ENCODE measurements at places on chromosomes 7 and 10.

GRCh38 chr7:148060724-148061123, 529.8 kb upstream of the C7orf33 start:
- DNase-seq, result no peak

GRCh38 chr10:69272624-69273023, 5.7 kb upstream of the HK1 start:
- no peak for DNase-seq

- DNase-seq, result no peak
These were observed 1.8 kb downstream of the SEPTIN7 start for GRCh38 chr7:35802649-35803048.

- DNase-seq, result no peak
These were observed 51.9 kb downstream of the ZNF365 start for GRCh38 chr10:62426086-62426485.

GRCh38 chr7:21547501-21547900, 4.7 kb downstream of the DNAH11 start:
- no peak for DNase-seq

GRCh38 chr10:103929381-103929921, 11.5 kb upstream of the STN1 start:
- DNase-seq, result no peak

DNA sequence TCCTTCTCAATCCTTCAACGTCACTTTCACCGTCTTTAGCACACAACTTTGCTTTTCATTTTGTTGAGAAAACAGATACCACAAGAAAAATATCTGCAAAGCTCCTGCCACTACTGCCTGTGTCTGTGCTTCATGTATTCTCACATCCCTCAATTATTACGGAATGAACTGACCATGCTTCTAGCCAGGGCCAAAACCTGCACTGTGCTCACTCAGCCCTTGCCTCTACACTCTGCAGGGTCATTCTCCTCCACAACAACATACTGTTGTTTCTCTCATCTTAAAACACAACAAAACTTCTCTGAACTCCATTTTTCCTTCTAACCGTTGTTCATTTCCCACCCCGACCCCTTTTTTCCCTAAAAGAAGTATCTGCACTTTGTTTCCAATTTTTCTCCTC, 29.5 kb downstream of the BMPR1A start:
- DNase-seq, result no peak

GRCh38 chr10:71239946-71240795, 27.8 kb downstream of the UNC5B start:
- no peak for DNase-seq

GRCh38 chr10:8402576-8402975, 348.1 kb downstream of the GATA3 start:
- no peak for DNase-seq

GRCh38 chr10:92420546-92421275, 129.7 kb downstream of the MARCHF5 start:
- DNase-seq, result no peak

DNA sequence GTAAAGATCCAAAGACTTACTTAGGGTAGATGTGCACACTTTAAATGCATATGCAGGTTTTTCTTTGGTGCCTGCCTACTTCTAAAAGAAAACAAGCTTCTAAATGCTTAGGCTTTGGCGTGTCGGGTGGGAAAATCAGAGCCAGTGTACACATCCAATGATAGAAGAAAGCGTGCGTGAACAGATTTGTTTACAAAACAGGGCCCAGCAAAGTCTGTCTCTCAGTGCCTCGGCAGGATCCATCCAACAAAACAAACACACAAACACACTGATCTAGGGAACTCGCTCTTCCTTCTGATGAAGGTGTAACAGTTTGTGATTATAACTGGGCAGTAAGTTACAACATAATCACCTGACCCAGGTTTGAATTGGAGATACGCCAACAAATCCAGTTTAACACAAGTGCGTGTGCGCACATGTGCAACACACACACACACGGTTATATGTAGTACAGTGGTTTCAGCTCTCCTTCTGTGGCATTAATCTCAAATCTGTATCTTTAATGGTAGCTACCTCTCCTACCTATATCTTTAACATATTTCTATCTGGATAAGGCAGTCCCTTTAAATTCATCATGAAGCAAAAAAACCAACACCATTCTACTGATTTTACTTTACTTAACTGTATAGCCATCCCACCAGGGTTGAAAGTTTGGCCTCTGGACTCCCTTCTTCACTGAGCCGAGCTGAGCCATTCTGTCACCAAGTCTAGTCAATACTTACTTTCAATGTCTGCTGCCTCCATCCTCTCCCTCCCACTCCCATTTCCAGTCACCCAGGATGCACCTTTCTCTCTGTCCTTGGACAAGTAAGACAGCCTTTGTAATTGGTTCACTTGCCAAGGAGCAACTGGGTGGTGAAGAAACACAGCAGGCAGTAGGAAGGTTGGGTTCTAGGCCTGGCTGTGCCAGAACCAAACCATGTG, 184.4 kb upstream of the KLF14 start:
- no peak for DNase-seq

GRCh38 chr7:113086431-113086888, at the start of gene GPR85:
GPR85 (minus strand) TSS chr7:113086827; CDS start chr7:113084721, 2,106 bp downstream.
- DNase-seq, result no peak

DNA sequence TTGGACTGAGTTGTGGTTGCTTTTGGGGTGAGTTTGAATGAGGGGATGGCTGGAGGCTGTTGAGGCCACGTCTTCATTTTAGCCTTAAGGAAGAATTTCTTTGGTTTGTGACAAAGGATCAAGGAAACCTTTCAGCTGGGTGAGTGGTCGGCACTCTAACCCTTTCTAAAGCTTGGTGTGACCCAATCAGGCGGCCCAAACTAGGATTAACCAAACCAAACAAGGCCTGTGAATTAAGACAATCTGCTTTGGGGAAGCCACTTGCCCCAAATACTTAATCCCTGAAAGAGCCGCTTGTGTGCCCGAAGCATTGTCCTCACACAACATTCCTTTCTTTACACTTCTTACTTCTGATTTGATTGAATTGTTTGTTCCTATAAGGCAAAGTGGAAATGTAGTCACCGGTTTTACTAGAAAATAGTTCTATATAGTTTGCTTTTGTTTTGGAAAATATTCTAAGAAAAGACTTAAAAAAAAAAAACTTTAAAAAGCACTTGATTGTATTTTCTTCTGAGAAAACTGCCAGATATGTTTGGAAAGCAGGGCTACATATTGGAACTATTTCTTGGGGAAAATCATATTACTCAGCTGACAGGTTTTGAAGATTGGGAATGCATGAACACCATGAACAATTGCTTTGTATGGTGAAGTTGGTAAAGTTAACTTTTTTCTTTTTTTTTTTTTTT, 272.4 kb upstream of the BMPER start:
- no peak for DNase-seq

GRCh38 chr10:70695241-70696030, 23.1 kb downstream of the ADAMTS14 start:
- no peak for DNase-seq

DNA sequence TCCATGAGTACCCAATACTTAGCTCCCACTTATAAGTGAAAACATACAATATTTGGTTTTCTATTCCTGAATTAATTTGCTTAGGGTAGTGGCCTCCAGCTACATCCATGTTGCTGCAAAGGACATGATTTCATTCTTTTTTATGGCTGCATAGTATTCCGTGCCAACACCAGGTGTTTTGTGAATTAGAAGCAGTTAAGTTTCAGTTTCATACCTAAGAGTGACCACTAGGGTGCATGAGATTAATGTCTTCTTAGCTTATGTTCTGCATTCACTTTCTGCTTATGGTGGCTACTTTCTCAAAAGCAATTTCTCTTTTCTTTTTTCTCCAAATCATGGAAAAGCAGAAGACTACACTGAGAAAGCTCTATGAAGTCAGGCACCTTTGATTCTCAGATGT, 65.1 kb upstream of the VSTM2A start:
- no peak for DNase-seq

GRCh38 chr10:80167471-80168161, 35.1 kb downstream of the PLAC9 start:
- no peak for DNase-seq

DNA sequence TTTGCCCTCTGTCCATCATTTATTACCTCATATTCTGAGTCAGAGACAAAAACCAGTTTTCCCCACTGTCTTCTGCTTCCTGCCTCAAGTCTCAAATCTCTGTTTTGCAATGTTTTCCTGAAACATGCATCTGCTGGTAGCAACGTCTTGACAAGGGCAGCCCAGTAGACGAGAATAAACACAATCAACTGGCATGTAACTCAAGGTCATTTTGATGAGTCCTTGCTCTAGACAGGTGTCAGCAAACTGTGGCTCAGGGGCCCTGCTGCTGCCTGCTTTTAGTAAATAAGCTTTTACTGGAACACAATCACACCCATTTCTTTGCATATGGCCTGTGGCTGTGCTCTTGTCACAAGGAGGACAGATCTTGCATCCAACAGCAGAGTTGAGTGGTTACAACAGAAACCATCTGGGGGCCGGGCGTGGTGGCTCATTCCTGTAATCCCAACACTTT, 59.8 kb downstream of the ITIH5 start:
- no peak for DNase-seq

GRCh38 chr7:84705706-84706105, 481.1 kb downstream of the SEMA3D start:
- no peak for DNase-seq

DNA sequence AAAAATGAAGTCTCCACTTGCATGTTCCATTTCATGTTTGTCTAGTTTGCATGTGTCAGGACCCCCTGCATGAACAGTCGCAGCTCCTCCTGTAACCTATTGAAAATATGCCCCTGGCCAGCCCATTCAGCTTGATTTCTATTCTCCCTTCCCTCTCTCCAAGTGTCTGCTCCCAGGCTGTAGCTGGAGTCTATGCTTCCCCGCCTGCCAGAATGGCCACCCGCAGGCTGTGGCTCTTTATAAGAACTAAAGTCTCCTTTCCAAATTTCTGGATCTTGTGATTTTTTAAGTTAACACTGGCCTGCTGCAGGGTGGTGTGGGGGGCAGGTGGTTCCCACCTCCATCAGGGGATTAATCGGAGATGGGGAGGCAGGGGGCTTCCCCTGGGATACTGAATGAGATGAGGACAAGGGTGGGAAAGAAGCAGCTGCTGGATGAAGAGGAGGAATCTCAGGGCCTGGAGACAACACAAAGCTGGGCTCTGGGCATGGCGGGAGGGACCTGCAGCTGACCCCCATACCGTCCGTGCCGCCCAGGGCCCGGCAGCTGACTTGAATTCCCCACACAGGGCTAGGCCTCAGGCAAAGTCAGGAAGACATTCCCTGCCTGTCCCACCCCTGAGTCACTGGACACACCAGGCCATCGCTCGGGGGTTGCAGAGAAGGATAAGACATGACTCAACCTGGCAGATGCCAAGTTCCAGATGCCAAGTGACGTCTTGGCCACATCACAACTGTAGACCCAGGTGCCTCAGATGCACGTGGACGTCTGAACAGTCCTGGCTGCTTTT, 399.5 kb upstream of the FOXK1 start:
- no peak for DNase-seq

- DNase-seq, result no peak
These were observed 5.8 kb upstream of the RBM20 start for GRCh38 chr10:110638319-110638718.

- no peak for DNase-seq
These were observed 42.4 kb downstream of the TBATA start for GRCh38 chr10:70742537-70743429.

DNA sequence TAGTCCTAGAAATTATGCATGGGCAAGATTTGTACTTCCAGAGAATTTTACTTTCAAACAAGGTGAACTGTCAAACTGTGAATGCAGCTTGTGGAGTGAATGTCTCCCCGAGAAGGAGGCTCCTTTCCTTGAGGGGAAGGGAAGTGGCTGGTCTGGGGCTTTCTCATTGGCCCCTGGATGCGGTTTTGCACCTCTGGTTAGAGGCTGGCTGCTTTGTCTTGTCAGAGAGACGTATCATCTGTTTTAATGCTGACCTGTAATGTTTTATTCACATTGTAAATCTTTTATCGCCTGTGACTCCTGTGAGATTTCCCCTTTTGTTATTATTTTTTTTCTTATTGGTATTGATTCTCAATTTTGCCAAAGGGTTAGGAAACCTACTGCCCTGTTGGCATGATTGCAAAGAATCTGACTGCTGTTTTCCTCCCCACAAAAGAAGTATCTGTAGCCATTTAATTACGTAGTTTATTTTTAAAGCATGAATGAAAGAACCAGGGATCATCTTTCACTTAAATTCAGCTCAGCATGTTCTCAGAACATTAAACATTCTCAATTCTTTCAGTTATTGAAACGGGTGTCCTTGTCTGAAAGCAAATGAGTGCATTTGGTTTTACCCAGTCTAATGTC, 238.3 kb upstream of the NFE2L3 start:
- no peak for DNase-seq

DNA sequence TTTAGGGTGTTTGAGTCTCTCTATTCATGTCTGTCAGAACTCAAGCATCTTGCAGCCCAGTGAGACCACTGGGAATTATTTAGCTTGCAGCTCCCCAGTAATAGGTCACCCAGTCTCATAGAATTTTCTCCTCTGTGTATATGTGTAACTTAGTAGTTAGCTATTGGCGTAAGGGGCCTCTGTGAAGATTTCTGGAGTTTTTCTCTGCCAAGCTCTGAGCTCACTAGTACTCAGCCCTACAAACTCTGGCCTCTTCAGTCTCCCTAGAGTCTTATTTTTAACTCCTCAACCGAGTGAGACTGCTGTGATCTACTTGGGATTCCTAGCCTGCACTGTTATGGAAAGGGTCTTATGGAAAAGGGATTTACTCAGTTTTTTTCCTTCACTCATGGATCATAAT, 90.2 kb downstream of the PPP1R9A start:
- DNase-seq, result no peak

DNA sequence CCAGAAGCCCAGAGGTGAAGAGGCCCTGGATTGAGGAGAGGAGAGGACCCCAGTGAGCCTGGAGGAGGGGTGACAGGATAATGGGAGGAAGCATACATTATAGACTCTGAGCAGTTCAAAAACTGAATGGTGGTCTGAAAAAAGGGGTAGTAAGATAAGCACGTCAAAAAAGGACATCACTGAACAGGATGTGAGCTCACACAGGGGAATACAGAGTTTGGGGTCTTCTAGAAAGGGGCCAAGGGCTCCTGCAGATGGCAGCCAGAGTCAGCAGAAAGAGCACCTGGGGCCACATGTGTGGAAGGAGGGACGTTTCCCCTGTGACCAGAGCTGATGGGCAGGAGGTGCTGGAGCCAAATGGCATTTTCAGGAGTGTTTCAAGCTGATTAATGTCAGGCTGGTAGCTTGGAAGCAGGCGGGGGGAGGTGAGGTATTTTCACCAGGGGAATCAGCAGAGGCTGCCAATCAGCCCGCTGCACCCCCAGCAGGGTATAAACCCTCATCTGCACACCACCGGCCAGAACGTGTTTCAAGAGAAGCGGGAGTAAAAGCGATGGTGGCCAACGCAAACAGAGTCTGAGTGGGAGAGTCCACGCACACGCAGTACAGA, 85.8 kb downstream of the TNS3 start:
- no peak for DNase-seq

Data from NK-92 treated with Interleukin-12 subunit alpha and Interleukin-12 subunit beta, amount 100 ng/mL, for 24 hours (cell line).